Sciatic nerve (tissue), 2 donors: ENCODE measurements at places on chromosomes 2 and 18. TPM values are rescaled to one million over a fixed set of nuclear protein-coding genes. Genes with fewer than 3 reads are reported as not detected.

- no peak for DNase-seq
Observed at GRCh38 chr2:65799141-65799854, 366.9 kb upstream of the SPRED2 start.

DNA sequence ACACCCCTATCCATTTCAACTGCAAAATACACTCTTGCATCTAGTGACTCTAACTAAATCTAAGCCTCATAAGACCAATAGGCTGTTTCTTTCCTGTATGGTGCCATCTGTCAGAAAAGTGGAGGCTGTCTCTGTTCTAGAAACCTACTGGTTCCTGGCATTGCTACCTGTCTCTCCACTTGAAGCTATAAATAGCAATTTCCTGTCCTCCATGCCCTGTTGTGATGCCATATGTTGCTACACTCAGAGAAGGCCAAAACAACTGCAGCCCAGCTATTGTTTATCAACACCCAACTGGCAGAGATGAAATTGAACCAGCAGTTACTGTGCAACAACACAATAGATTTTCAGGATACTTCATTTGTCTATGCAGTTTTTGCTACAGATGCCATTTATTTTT is 1355.1 kb upstream of the SLC39A10 start:
- DNase-seq: no peak

DNA sequence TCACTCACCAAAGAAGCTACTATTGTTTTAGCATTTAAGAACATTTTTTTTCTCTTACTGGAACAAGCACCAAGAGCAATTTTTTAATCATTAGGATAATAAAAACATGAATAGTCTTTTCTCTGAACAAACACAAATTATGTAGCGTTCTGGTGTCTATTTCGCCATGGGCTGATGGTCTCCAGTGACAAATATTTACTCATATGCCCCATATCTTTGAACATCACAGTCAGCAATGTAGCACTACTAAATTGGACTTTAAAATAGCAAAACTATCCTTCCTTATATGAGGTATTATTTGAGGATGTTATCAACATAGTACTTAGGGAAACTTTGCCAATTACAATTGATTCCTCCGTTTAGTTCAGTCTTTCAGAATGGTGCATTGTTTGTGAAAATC is 1326.0 kb upstream of the ZEB2 start:
- DNase-seq: no peak

GRCh38 chr2:112340475-112341267 is 65.3 kb downstream of the ZC3H6 start:
- DNase-seq: no peak

GRCh38 chr2:205865056-205865455 is 182.8 kb downstream of the NRP2 start:
- DNase-seq: no peak

POTEJ gene
- not detected for total RNA-seq
